ENCODE measurements at places on chromosomes 2 and 18.
A peak's percentile ranks its signal among the peaks of the same experiment; 100 is the strongest.

GRCh38 chr2:220209093-220209492 lies 581.7 kb downstream of the SLC4A3 start:
- DNase-seq, result no peak

- DNase-seq, result no peak
Measured at GRCh38 chr2:227880460-227880859, 9.0 kb downstream of the DAW1 start.

- no peak for DNase-seq
Measured at GRCh38 chr2:233093166-233093448, 33.0 kb downstream of the INPP5D start.

DNA sequence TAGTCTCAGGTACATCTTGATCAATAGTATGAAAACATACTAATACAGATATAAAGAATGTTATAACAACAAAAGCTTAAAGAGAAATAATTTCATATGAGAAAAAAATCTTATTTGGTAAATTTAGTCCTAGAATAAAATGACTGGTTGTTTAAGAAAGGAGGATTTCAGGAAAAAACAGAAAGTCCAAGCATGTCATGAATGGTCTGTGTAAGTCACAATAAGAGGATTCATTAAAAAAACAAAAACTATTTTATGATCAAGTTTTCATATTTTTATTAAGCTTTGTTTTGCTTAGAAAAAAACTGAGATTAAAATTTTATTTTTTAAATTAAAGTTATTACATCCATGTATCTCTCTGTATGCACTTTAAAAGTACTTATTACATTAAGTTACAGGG lies 353.9 kb upstream of the SPHKAP start:
- peak; percentile 1 for DNase-seq

GRCh38 chr2:178106053-178106452 lies 6.2 kb upstream of the RBM45 start:
- DNase-seq, result no peak

GRCh38 chr2:241947876-241948275 lies 78.3 kb downstream of the RTP5 start:
- DNase-seq, result no peak

GRCh38 chr18:13221869-13222855 lies 3.6 kb downstream of the LDLRAD4 start:
- peak; percentile 96 for DNase-seq

- no peak for DNase-seq
Measured at GRCh38 chr2:127770973-127771735, 39.8 kb downstream of the WDR33 start.

GRCh38 chr18:51727780-51728179 lies 530.3 kb upstream of the MEX3C start:
- peak; percentile 41 for DNase-seq
